ENCODE measurements at places on chromosomes 13 and 19.

DNA sequence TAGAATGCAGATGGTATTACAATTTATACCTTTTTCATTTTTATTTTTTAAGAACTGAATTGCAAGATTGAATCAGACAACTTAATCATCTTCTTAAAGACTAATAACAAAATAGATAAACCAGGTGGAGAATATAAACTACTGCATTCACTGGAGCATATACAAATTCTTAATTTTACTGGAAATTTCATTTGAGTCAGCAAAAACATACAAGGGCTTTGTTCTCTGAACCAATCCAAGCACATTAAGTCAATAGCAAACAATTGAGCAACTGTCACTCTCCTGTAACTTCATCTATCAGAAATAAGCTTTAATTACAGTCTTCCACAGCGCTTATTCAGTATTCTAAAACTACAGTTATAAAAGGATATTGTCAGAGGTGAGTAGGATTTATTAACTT is 167.4 kb upstream of the OBI1 start:
- no peak for DNase-seq

DNA sequence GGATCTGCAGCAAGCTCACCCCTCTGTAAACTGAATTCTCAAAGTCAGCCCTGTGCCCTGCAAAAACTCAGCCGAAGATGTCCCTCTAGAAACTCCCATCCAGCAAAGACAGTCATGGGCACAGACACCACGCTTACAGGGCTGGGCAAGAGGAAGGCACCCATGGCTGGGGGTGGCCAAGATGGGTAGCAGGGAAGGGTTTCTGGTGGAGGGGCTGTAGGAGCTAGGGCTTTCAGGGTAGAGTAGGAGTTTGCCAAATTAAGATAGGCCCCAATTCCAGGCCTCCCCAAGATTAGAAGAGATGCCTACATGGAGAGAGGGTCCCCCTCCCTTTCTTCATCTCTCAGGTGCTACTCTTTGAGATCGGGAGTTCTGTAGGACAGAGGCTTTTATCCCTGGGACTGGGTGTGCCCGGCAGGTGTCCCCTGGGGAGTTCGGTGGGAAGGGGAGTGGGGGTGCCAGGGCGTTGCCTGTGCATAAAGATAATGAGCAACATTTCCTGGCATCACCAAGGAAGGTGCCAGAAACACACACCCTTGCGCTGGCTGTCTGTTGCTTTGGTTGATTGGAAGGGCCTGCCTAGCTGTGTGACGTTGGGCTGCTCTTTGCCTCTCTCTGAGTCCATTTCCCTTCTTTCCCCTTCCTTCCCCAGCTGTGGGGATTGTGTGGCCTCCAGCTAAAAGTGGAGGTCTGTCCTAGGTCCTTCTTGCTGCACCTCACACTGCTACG is 9.4 kb downstream of the NRTN start:
- no peak for DNase-seq

DNA sequence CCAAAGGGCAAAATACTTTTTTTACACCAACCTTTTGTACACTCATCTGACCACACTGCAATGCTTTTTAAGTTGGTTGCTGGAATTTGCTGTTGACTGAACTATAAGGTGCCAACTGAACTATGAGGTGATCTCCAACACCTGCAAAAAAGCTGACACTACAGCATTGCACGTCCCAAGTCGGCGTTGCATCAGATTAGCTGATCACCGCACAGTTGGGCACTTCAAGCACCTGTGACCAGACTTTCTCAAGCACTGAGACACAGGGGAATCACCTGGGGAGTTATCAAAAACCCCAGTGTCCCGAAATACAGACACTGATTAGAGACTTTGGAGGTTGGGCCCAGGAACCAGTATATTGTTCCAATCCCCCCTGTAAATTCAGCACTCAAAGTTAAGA is 1.1 kb downstream of the NLRP11 start:
- DNase-seq = no peak

- DNase-seq = no peak
Observed at GRCh38 chr13:92255526-92255925, 857.1 kb downstream of the GPC5 start.

GRCh38 chr13:20035130-20035529 is 76.6 kb downstream of the ZMYM2 start:
- peak; percentile 16 for DNase-seq

DNA sequence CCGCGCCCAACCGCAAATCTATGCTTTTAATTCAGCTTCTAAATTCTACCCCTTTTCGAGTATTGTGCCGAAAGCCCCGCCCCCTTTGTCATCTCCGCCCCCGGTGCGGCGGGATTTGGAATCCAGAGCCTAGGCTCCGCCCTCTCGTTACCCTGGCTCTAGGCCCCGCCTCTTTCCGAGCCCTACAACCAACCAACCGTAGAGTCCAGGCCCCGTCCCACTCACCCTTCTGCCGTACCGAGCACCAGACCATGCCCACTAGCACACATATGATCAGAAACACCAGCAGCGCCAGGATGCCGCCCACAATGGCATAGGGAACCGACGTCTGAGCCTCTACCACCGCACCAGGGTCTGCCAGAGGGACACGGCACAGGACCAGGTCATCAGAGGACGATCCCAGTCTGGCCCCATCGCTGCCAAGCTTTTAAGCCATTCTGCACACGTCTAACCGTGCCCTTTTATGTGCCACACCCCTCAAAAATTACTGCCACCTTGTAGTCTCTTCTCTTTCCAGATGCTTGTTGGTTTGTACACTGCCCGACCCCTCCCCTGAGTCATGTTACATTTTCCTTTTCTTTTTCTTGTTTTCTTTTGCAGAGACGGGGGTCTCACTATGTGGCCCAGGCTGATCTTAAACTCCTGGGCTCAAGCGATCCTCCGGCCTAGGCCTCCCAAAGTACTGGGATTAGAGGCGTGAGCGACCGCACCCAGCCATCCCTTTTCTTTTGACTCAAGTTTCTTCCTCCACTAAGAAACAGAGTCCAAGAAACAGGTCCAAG is 4.7 kb upstream of the ZNF428 start:
- no peak for DNase-seq

DNA sequence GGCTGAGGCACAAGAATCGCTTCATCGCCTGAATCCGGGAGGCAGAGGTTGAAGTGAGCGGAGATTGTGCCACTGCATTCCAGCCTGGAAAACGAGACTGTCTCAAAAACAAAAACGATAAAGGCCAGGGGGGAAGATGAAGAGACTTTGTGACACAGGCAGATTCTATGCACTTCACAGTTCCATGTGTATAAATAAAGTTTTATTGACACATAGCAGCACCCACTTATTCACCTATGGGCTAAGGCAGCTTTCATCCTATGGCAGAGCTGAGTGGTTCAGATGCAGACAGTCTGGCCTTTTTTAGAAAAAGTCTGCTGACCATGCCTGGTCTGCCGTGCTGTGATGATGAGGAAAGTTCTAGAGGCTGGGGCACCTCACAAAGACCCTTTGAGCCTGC is 5.6 kb downstream of the LMNB2 start:
- DNase-seq = no peak

- no peak for DNase-seq
Observed at GRCh38 chr13:19818223-19818842, 35.6 kb upstream of the PSPC1 start.

- no peak for DNase-seq
Observed at GRCh38 chr19:18764591-18765051, 26.5 kb downstream of the COMP start.

GRCh38 chr13:112247471-112248405 is 128.4 kb upstream of the SPACA7 start:
- no peak for DNase-seq

DNA sequence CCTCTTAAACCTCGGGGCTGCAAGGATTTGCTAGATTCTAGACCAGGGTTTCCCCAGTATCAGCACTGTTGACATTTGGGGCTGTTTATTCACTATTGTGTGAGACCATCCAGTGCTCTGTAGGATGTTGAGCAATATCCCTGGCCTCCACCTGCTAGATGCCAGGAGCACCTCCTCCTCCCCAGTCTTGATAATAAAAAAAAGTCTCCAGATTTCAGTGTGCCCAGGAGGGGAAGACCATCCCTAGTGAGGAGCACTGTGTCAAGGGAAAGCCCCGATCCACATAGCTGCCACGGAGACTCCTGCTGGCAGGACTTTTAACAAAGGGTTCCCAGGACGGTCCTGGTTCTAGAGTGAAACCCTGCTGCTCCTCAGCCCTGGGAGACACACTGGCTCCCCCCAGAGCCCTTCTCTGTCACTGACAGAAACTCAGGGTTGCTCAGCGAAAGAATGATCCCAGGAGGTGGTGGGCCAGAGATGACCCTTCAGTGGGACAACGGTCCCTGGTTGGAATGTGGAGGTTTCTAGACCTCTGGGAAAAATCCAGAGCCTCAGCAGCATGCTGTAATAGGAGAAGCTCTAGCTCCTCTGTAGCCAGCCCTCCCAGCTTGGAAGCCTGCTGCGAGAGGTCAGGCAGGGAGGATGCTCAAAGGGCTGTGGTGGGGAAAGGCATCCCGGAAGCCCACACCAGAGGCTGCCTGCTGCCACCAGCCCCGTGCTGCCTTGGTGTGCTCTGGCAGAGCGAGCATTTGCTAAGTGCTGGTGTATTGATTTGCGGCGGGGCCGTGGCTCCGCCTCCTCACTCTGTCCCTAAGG is 20.3 kb downstream of the LYL1 start:
- DNase-seq = peak; percentile 60

- peak; percentile 17 for DNase-seq
Observed at GRCh38 chr13:32211813-32212212, 103.3 kb downstream of the ZAR1L start.

GRCh38 chr13:44523146-44524015 is 52.7 kb downstream of the TSC22D1 start:
- no peak for DNase-seq

DNA sequence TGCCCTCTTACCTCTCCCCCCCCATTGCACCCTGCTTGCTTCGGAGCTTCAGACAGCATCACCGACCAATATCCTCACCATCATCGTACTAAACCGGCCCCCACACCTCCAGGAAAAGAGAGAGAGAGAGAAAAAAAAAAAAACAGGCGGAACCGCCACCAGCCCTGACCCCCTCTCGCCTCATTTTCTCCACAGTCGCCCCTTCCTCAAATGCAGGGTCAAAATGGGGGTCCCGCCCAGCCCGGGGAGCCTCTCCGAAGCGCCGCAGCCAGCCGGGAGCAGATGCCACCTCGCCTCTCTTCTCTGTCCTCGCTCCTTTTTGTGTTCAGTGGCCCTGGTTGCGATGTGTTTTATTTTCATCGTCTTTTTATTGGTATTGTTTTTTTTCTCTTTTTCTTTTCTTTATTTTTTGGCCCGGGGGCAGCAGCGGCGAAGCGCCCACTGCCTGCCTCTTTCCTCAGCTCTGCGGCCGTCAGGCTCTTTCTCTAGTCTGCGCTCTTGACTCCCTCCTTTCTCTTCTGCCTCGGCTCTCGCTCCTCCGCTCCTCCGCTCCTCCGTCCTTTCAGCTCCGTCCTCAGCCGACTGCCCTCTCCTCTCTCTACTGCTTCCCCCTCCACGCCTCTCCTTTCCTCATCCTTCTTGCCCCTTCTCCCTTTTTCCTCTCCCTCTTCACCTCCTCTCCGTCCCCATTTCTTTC is 41.4 kb downstream of the DEDD2 start:
- DNase-seq = peak; percentile 23

- no peak for DNase-seq
Observed at GRCh38 chr13:104163866-104164630, 1097.8 kb upstream of the SLC10A2 start.

GRCh38 chr19:3733549-3734309 is 25.5 kb downstream of the TJP3 start:
- DNase-seq = no peak

GRCh38 chr19:56120371-56121179 is 520 bp downstream of the ZNF787 start:
- peak; percentile 4 for DNase-seq

DNA sequence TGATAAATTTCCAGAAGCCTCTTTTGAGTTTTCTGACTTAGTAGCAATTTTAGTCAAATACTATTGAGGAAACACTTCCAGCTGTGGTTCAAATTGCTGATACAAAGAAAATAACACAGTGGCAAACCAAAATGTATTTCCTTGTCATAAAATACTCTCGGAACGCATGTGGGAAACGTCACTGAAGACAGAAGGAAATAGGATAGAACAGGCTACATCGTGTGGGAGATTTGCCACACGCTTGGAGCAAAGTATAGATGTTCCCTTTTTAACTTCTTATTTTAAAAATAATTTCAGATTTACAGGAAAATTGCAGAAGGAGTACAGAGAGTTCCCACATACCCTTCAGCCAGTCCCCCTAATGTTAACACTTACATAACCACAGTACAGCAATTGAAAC is 88.8 kb downstream of the ING1 start:
- no peak for DNase-seq

- peak; percentile 32 for DNase-seq
Observed at GRCh38 chr19:16714702-16715287, 4.9 kb upstream of the NWD1 start.

DNA sequence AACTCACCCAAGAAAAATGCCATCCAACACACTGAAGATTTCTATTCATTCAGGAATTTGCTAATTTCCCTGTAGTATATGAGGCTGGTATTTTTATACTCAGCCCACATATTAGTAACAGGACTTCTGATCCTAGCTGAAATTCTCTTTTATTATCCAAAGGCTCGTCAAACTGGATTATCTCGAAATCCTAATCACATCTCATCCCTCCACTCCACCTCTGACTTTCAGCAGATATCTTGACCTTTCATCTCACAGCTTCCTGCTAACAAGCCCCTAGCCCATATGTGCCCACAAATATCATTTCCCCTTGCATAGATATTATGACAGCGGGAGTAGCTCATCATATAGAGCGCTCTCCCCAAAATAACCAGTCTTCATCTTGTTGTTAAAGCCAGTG is 279.7 kb downstream of the FGF14 start:
- no peak for DNase-seq

GRCh38 chr13:108957369-108958012 is 328.1 kb downstream of the MYO16 start:
- DNase-seq = no peak

DNA sequence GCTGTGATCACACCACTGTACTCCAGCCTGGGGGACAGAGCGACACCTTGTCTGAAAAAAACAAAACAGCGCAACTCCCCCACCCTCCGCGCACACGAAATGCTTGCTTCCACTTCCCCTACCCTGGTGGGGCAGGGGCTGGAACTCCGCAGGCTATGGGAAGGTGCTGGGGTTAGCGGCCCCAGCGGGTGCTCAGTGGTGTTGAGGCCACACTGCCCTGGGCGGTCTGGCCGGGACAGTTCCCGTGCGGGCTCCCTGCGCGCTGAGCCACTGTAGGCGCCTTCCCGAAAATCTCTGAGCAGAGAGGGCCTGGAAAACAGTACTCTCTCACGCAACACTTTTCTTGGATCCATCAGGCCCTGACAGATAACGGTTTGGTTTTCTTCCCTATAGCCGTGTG is 1.1 kb upstream of the WTIP start:
- no peak for DNase-seq

DNA sequence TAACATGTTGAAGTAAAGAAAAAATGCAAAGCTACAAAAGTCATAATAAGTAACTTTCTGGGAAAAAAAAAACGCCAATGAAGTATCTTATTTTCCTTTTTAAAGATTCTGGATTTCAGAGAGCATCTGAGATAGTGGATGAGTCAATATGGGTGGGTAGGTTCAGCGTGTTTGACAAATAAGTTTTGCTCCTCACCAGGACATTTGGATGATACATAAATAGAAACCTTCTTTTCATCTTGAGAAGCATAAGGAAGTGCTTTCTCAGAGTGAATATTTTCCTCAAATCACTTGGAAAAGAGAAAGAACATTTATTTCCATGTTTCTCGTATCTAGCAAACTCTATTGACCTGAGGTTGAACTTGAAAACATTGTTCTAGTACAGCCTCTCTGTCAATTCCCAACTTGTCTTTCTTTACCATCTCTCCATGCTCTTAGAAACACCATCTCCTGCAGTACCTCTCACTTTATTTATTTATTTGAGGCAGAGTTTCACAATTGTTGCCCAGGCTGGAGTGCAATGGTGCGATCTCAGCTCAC is 463.2 kb downstream of the KLF5 start:
- DNase-seq = no peak

- DNase-seq = no peak
Observed at GRCh38 chr19:54206030-54206830, 5.6 kb downstream of the RPS9 start.

Measured in NCI-H524 (cell line).